ENCODE measurements at places on chromosomes 2 and 18.

GRCh38 chr2:170227951-170228350 is 50.0 kb downstream of the MYO3B start:
- DNase-seq, result no peak

DNA sequence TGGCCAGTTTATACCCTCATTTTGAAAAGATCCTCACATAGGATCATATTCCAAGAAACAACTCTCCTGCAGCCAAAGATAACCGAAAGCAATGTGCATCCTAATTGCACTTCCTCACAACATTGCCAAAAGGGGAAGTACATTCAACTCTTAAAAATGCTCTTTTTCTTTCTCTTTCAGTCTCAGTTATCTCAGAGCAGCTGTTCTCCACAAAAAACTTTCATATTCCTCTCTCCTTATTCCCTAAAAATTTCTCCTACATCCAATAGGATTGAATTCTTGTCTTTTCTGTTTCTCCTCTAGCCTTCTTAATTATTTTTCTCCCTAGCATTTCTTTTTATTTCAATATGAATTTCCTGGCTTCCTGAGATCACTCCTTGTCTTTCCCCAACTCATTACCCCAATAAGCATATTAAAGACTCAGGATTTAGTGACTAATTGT is 7.4 kb upstream of the VRK2 start:
- peak; percentile 87 for DNase-seq

GRCh38 chr18:26089293-26090129 is 902 bp downstream of the SS18 start:
- no peak for DNase-seq

GRCh38 chr2:112143150-112143549 is 5.0 kb downstream of the FBLN7 start:
- no peak for DNase-seq

GRCh38 chr2:29749843-29750242 is 171.5 kb downstream of the ALK start:
- DNase-seq, result no peak

DNA sequence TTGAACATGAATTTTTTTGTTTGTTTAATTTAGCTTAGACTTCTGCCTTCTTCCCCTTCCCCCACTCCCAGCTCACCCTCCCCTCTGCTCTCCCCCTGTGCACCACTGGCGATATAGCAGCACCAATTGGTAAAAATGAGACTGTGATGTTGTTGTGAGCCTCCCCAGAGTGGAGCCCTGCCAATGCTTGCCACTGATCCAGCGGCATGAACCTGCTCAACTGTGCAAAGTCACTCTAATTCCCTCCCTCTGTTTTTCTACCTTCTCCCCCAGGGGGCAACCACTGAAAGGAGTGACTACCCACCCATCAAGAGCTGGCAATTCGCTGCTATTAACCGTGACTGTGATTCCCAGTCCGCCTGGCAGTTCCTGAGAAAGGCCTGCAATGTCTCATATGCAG is 30.2 kb downstream of the KLHL14 start:
- DNase-seq, result no peak

DNA sequence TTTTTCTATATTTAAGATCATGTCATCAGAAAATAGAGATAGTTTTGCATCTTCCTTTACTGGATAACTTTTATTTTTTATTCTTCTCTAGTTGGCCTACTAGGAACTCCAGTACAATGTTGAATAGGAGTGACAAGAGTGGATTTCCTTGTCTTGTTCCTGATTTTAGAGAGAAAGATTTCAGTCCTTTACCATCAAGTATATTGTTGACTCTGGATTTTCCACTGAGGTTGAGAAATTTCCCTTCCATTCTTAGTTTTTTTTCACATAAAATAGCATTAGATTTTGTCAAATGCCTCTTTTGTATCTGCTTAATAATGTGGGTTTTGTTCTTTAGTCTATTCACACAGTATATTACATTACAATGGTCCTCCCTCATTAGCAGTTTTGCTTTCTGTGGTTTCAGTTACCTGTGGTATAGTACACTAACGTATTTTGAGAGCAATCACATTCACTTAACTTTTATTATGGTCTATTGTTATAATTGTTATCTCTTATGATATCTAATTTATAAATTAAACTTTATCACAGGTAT is 105.5 kb downstream of the THADA start:
- no peak for DNase-seq

DNA sequence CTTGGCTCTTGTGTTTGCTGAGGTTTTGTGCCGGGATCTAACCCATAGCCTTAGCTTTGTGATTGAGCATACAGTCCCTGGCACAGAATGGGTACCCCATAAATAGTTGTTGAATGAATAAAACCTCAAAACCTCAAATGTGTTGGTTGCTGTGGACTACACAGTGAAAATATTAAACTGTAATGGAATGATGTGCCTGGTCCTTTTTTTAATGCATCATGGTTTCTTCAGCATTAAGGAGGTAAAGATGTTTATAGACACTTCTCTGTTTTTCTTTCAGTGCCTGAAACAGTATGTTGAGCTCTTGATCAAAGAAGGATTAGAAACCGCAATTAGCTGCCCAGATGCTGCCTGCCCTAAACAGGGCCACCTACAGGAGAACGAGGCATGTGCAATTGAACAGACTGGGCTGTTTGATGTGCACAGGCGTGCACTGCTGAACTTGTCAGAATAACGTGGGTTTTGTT is 97.0 kb downstream of the RNF144A start:
- DNase-seq, result peak; percentile 49

DNA sequence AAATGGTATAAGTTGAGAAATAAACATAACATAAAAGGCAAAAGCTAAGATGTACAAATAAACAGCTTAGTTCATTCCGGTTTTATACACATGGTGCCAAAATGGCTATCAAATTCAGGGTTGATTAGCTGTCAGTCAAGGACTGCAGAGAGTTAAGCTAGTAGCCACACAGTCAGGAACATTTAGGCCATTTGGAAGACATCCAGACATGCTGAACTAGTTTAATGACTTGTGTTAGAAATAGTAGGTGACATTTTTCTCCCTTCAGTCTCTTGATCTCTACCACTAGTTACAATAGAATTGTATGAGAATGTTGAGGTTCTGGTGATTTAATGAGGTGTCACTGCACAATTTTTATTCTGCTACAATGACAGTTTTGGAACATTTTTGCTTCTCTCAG is 394.4 kb upstream of the SPHKAP start:
- no peak for DNase-seq

- DNase-seq, result no peak
These were observed 424.5 kb upstream of the SPRED2 start for GRCh38 chr2:65856928-65857327.

Data from KBM-7 (cell line).